Ammon's horn (tissue), 1 donor: ENCODE measurements at places on chromosomes 2 and 18.

DNA sequence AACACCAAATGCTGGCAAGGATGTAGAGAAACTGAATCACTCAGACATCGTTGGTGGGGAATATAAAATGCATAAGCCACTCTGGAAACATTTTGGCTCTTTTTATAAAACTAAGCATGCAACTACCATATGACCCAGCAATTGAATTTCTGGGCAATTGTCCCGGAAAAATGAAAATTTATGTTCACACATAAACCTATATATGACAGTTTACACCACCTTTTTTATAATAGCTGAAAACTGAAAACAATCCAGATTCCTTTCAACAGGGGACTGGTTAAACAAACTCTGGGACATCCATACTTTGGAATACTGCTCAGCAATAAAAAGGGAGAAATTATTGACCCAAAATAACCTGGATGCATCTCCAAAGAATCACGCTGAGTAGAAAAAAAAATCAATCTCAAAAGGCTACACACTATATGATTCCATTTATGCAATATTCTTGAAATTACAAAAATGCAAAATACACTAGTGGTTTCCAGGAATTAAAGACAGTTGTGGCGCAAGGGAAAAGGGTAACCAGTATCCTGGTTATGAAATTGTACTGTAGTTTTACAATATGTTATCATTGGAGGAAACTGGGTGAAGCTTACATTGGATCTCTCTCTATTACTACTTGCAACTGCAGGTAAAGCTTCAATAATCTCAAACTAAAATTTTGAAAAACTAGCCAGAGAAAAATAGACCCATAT is 130.2 kb upstream of the PID1 start:
- DNase-seq, result no peak

DNA sequence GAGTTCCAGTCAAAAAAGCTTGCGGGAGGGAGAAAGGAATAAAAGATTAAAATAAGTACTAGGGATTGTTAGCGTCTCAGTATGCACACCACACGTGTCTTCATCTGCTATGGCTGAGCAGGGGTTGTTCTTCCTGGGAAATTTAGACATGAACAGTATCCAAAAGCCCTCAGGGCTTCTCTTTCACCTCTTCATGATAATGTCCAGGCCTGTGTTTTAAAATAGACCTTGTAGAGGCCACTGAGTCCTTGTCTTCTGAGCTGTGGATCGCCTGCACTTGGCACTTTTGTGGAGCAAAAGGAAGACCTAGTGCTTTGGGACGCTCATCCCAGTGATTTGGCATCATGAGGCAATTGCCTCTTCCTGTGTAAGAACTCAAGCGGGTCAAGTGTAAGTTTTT is 52.4 kb downstream of the CFAP221 start:
- DNase-seq, result no peak

DNA sequence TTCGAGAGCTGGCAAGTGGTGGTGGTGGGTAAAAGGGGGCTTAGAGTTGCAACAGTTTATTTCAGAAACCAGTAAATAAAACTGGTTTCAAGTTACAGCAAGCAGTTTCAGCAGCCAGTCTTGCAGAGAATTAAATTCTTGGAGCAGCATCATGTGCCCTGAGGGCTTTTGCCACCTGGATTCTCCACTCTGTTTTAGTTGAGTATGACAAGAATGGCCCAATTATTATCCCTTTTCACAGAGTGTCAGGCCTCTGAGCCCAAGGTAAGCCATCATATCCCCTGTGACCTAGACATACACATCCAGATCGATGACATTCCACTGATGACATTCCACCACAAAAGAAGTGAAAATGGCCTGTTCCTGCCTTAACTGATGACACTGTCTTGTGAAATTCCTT is 72.8 kb upstream of the FANCL start:
- DNase-seq, result no peak

DNA sequence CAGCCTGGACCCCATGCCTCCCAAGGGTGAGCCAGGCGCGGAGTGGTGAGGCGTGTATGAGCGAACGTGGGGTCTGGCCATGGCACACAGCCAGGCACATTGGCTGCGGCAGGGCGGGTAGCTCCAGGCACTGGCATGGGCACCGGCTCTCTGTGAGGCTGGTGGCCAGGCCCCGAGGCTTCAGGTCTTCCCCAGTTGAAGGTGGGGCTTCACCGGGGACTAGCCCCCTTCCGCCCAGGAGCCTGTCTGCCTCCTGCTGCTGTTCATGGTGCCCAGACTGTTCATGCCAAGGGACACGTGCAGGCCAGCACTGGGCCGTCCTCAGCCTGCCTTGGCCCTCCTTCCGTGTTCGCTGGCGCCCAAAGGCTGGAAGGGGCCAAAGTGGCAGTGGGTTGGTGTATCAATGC is 26.8 kb downstream of the DDX1 start:
- DNase-seq, result no peak

GRCh38 chr18:36157441-36157840 is 27.7 kb downstream of the ELP2 start:
- DNase-seq, result no peak

DNA sequence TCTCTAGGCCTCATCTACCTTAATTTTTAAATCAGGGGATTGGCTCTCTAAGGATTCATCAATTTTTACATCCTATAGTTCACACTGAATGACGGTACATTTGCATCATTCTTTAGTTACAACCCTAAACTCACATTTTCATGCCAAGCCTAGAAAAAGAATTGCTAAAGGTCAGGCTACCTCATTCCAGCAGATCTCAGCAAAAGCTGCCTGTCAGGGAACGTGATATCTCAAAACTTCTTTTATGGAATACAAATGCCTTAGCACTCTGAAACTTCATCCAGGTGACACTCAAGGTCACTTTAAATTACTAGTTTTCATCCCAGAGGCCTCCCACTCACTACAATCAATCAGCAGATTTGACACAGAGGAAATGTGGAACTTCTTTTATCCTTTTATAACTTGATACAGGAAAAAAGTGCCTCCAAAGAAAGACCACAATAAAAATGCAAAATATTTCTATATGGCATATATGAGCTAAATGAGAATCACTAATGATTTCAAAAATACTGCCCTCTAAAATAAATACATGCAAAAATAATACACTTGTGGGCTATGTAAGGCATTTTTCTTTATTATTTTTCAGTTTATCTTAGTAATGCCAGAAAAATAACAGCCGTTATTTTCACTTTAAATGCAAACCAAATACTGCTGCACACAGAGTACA is 91.5 kb downstream of the ARHGEF33 start:
- no peak for DNase-seq

GRCh38 chr2:128416109-128416785 is 97.6 kb upstream of the HS6ST1 start:
- no peak for DNase-seq

DNA sequence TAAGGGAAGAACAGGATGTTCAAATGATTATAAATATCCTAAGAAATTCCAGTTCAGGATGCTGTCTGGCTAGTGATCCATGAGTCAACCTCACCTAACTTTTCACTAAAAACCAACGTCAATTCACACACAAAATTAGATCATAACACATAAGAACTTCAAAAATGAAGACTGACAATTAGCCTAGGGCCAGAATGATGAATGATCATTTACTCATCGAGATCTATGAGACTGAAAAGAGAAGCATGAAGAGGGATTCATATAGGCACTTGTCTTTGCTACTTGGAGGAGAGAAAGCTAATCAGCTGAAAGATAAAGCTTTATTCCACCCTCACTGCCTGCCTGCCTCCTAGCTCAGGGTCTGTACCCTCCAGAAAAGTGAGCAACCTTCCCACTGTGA is 29.8 kb downstream of the ADD2 start:
- no peak for DNase-seq

- no peak for DNase-seq
Observed at GRCh38 chr2:172283476-172283875, 143.9 kb upstream of the ITGA6 start.

DNA sequence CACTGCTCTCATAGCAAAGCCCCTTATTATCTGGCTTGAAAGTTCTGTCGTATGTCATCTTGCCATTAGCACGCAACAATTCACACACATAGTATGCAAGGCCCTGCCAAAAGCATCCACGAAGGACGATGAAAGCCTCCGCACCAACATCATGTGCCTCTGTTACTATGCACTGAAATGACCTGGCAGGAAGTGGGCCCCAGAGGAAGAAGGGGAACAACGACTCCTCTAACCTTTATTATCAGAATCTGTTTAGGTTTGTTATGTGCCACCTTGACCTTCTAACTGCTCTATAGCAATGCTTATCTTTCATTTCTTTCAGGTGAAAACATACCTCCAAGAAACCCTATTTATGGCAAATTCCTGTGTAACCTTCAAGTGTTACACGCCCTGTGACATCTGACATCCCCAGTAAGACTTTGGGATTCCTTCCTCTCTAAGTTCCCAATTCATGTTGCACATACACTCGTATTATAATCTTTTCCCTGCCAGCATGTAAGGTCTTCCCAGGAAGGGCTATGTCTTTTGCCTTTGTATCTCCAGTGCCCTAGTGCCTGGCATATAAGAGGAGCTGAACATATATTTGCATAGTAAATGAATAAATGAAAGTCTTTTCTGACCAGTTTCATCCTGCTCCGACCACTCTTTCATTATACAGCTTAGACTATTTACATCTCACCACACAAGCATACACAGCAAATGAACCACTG is 7.0 kb upstream of the NDUFV2 start:
- DNase-seq, result no peak

DNA sequence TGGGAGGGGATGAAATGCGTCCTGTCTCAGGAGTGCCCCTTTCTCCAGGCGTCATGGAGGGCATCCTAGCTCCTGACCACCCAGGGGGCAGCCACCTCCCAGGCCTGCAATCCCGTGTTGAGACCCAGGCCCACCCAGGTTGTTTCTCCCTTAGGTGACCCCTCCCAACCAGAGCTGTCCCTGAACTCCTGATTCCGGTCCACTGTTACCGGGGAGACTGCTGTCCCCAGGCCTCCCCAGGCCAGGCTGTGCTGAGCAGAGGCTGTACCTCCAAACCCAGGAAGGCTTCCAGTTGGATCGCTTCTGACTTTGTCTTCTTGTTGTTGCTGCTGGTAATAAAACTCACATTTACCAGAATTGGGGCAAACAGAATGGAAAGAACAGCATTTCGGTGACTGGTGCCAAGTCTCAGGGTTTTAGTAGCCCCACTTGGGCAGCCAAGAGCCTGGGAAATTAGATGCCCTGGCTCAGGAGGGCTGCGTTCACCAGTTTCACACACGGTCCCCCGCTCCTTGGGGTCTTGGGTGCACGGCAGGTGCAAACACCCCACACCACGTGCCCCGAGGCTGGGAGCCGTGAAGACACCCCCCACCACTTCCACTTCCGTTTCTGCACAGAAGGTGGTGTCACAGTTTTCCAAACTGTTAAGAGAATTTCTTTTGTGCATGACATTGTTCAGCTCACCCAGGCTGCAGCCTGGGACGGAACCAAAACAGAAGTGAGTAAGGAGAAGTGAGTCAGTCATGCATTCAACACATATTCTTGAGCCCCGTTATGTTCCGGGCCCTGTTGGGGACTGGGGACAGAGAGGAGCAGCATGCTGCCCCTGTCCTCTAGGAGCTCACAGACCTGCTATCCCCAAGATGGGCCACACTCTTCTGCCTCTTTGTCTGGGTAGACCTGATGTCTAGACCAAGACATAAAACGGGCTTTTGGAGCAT is 29.4 kb downstream of the ITM2C start:
- peak; percentile 76 for DNase-seq

GRCh38 chr2:28153851-28154250 is 238.8 kb upstream of the FOSL2 start:
- no peak for DNase-seq

- no peak for DNase-seq
Observed at GRCh38 chr2:106995556-106995955, 109.6 kb upstream of the ST6GAL2 start.

DNA sequence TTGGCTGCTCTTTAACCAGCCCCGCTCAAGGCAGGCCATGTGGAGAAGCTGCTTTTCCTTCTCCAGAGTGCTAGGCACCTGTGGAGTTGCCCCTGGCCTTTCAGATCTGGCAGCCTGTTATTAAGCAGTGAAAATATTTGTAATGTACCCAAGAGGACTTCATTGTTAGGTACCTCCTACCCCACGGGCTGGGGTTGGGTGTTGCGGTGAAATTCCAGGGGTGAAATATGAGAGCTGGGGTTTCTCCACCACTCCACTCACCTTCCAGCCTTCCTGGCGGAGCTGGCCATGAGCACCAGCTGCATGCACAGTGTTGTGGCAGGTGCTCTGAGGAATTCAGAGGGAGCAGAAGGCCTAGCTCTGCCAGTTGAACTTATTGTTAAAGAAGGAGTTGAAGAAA is 39.1 kb downstream of the NTSR2 start:
- DNase-seq, result no peak

- no peak for DNase-seq
Observed at GRCh38 chr2:157355618-157356017, 30.0 kb upstream of the ERMN start.

DNA sequence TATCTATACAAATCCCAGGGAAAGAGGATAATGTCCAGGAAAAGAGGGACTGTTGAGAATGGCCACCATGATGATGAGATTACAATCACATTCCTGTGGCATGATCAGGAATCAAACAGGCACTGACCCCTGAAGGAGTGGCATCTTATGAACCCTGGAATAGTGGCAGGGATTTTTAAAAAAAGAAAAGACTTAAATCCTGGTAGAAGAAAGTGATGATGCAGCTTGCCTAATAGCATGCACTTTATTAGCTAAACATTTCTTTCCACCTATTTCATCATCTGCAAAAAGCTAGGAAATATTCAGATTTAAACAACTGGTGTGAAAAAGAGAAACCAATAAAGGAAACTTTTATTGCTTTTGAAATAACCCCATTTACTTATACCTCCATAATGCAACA is 87.2 kb upstream of the FSHR start:
- no peak for DNase-seq

DNA sequence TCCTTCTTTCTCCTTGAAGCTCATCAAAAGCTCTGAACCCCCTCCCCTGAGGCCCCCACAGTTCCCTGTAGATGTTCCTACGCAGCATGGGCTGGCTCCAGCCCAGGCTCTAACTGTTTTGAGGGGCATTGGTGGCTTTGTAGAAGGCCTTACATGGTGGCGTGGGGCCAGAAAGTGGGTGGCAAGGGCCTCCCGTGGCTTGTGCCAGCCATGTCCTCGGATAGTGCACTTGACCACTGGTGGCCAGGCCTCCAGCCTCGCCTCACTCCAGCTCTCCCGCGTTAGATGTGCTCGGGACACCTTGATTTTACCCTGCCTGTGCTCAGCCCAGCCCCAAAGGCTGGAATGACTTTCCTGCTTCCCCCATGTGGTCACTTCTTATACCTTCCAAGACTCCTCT is 92.9 kb downstream of the TWIST2 start:
- no peak for DNase-seq

- no peak for DNase-seq
Observed at GRCh38 chr2:222270396-222270795, 28.4 kb downstream of the PAX3 start.

DNA sequence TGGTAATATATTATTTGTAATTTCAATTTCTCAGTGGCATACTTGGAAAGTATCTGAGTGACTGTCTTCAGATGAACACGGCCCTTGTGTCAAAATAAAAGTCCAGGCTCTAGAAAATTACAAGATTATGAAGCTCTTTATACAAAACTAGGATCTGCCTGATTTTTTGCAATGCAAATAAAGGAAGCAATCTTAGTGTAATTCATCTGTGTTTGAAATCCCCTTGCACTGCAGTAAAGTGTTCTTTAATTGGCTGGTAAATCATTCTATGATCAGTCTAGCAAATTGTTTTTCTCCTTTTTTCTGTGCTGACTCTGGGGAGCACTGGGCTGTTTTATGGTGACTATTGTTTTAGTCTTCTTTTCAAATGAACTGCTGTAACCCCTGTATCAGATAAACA is 1039.0 kb downstream of the SOCS6 start:
- no peak for DNase-seq

- peak; percentile 27 for DNase-seq
Observed at GRCh38 chr2:128523457-128523856, 204.8 kb upstream of the HS6ST1 start.

GRCh38 chr2:231343988-231344387 is 51.5 kb upstream of the B3GNT7 start:
- no peak for DNase-seq
